ENCODE measurements at places on chromosomes 4 and X. TPM values are rescaled to one million over a fixed set of nuclear protein-coding genes. Genes with fewer than 3 reads are reported as not detected.

The MAGEB6 gene
- total RNA-seq: not detected

The IL13RA2 gene
- 8.1 TPM for total RNA-seq

The CXCL11 gene
- not detected for total RNA-seq

The TCEANC gene
- total RNA-seq: 14.7 TPM

The PIR gene
- total RNA-seq: 1.7 TPM

The POU3F4 gene
- 12.6 TPM for total RNA-seq

The SLC10A4 gene
- total RNA-seq: 3.9 TPM

The HSD17B10 gene
- total RNA-seq: 28.5 TPM

The CENPVL2 gene
- total RNA-seq: 1.7 TPM

The IBSP gene
- total RNA-seq: not detected

The TMSB15B gene
- 26.0 TPM for total RNA-seq

The GRPR gene
- total RNA-seq: 2.2 TPM

The SETD7 gene
- 42.7 TPM for total RNA-seq

The WDR1 gene
- 75.5 TPM for total RNA-seq

The PITX2 gene
- not detected for total RNA-seq

The DGAT2L6 gene
- not detected for total RNA-seq

The GAGE12F gene
- not detected for total RNA-seq

The NDP gene
- 15.1 TPM for total RNA-seq

The MTNR1A gene
- total RNA-seq: 0.94 TPM

The CD38 gene
- total RNA-seq: 6.1 TPM

The PDCL2 gene
- total RNA-seq: not detected

The LRAT gene
- total RNA-seq: 0.78 TPM

The AWAT2 gene
- not detected for total RNA-seq

The SPANXA1 gene
- total RNA-seq: not detected

The EIF2S3 gene
- total RNA-seq: 313 TPM

The PABPC5 gene
- total RNA-seq: 11.9 TPM

The CORIN gene
- total RNA-seq: 0.62 TPM

The SPP1 gene
- 190 TPM for total RNA-seq

The CENPVL1 gene
- total RNA-seq: 1.7 TPM

The CTAG1B gene
- not detected for total RNA-seq

The IL21 gene
- not detected for total RNA-seq

The TBX22 gene
- not detected for total RNA-seq

The OPHN1 gene
- total RNA-seq: 50.8 TPM

The MBNL3 gene
- 2.8 TPM for total RNA-seq

The F9 gene
- not detected for total RNA-seq

The CFP gene
- 0.62 TPM for total RNA-seq

The MAGEB16 gene
- total RNA-seq: not detected

The LONRF3 gene
- 1.9 TPM for total RNA-seq

The SYNPO2 gene
- 2.3 TPM for total RNA-seq

The LRCH2 gene
- 58.2 TPM for total RNA-seq

The OTC gene
- total RNA-seq: 0.31 TPM

The BEX5 gene
- total RNA-seq: 47.3 TPM

The PRRG1 gene
- total RNA-seq: 6.4 TPM

The MUC7 gene
- total RNA-seq: not detected

The NSDHL gene
- total RNA-seq: 14.5 TPM

The CLCN5 gene
- total RNA-seq: 3.1 TPM

The SLC25A53 gene
- 12.3 TPM for total RNA-seq

The SLC2A9 gene
- 3.1 TPM for total RNA-seq
